ENCODE measurements at places on chromosomes 12 and 14. TPM values are rescaled to one million over a fixed set of nuclear protein-coding genes. Genes with fewer than 3 reads are reported as not detected.

GRCh38 chr14:82146846-82147245, 613.2 kb upstream of the SEL1L start:
- no peak overlapping the region for H3K4me3 ChIP-seq
- no peaks in the 10 kb centered on the region for H3K27me3 ChIP-seq
- H3K4me1 ChIP-seq, result no peaks in the 10 kb centered on the region

DNA sequence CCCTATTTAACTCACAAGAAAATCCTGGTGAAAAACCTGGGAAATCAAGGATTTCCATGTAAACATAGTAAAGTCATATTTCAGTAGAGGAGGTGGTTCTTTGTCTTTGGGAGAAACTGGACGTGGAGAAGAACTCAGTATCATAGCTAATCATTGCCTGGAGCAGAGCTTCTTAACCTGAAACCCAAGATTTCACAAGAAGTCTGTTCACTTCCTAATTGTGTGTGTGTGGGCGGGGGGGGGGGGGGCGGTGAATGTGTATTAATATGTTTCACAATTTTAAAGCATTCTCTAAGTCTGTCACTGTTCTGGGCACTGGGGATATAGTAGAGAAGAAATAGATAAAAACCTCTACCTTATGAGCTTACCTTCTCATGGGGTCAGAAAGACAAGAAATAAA, 96.7 kb upstream of the PPP4R3A start:
- H3K27me3 ChIP-seq, result no peaks in the 10 kb centered on the region
- no peak overlapping the region for H3K4me3 ChIP-seq
- H3K36me3 ChIP-seq, result no peaks in the 10 kb centered on the region
- DNase-seq, result no peak

DNA sequence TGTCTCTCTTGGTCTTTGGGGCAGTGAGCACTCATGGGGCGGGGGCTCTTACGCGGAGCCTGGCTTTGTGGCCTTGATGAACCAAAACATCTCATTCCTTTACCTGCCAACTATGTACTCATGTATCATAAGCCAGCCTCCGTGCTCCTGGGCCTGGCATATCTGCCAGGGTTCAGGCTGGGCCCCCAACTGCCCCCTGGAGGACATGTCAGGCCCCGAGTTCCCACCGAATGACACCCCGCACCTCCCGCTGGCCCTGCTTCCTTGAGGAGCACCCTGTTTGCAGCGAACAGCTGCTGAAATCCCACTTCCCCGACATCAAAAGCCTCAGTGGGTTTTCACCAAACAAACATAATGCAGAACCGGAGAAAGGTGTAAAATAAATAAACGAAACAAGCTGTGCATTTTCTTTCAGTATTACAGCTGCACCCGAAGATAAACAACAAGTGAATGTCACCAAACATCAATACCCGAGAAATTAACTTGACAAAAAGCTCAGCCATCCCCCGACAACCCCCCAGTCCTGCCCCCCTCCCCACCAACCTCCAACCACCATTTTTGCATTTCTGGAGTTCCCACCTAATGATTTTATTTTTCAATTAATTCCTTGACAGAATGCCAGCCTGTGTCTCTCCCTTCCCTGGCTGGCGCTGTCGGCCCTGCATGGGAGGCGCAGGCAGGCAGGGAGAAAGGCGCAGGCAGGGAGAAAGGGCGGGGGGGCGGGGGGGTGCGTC, 139.2 kb downstream of the RBM19 start:
- no peaks in the 10 kb centered on the region for H3K27me3 ChIP-seq
- no peaks in the 10 kb centered on the region for H3K36me3 ChIP-seq
- no peaks in the 10 kb centered on the region for H3K4me1 ChIP-seq
- no peak overlapping the region for H3K4me3 ChIP-seq
- DNase-seq, result no peak

- H3K4me1 ChIP-seq, result no peaks in the 10 kb centered on the region
- H3K36me3 ChIP-seq, result no peaks in the 10 kb centered on the region
- H3K27ac ChIP-seq, result no peak overlapping the region
- no peaks in the 10 kb centered on the region for H3K27me3 ChIP-seq
- no peak overlapping the region for H3K4me3 ChIP-seq
These were observed 96.2 kb downstream of the SEC23A start for GRCh38 chr14:39006721-39007410.

- no peaks in the 10 kb centered on the region for H3K4me1 ChIP-seq
- no peak for DNase-seq
- H3K4me3 ChIP-seq, result no peak overlapping the region
- H3K36me3 ChIP-seq, result no peaks in the 10 kb centered on the region
These were observed 47.6 kb downstream of the MYBPC1 start for GRCh38 chr12:101642115-101643067.

- no peaks in the 10 kb centered on the region for H3K27me3 ChIP-seq
- no peaks in the 10 kb centered on the region for H3K36me3 ChIP-seq
- no peak for DNase-seq
These were observed 404.7 kb downstream of the DAD1 start for GRCh38 chr14:22184157-22184829.

IAPP gene
- not detected for total RNA-seq

- no peak overlapping the region for H3K4me3 ChIP-seq
- peaks cover 2% of the 10 kb centered on the region for H3K4me1 ChIP-seq
- H3K27me3 ChIP-seq, result no peaks in the 10 kb centered on the region
- H3K27ac ChIP-seq, result no peak overlapping the region
These were observed 30.9 kb downstream of the NT5DC3 start for GRCh38 chr12:103810111-103810510.

STAB2 gene
- 0.45 TPM for total RNA-seq

ARL1 gene
- 93.4 TPM for total RNA-seq

DNA sequence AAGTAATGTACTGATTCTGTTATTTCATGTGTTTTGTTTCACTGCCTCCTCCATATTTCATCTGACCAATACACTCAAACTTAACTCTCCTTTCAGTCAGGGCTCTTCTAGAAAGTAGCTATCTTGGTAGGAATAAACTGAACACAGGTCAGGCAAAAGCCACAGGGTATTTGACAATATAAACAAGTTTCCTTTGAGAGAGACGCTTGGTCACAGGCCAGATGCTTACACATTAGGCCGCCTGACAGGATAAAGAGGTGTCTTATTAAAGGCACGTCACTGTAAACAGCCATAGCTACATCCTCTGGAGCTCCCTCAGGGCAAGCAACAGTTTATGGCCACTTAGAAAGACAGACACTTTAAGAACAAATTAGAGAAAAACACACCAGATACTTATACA, 607.5 kb downstream of the SLC6A15 start:
- no peak for DNase-seq
- H3K27ac ChIP-seq, result no peak overlapping the region
- H3K4me1 ChIP-seq, result no peaks in the 10 kb centered on the region

- no peak overlapping the region for H3K4me3 ChIP-seq
- no peak for DNase-seq
- no peak overlapping the region for H3K27ac ChIP-seq
- H3K27me3 ChIP-seq, result no peaks in the 10 kb centered on the region
These were observed 10.3 kb upstream of the ITPR2 start for GRCh38 chr12:26843311-26843710.

PLEK2 gene
- 1.9 TPM for total RNA-seq

DNA sequence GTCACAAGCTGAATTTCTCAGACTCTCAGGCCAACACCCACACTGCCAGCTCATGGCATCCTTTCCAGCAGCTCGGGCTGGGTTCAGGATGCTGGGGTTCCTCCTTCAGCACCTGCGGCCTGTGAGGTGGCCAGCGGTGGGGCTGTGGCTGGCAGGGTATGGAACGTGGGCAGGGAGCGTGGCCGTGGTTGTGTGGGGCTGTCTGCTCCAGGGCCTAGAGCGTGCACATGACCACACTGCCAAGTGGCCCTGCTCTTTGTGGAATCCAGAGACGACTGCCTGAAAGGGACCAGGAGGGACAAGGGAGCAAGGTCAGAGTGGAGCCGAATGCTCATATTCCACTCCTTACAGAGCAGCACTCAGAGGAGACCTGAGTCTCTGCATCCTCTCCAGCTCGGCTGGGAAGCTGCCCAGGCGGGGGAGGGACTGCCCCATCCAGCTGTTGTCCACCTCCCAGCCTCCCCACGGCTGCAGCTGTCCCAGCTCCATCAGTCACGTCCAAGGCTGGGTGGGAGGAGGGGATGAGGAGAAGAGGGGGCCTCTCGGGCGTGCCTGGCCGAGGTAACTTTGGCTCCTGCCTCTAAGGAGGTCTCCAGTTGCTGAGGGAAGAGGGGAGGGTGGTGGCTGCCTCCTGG, 71.3 kb downstream of the TSPAN9 start:
- H3K27me3 ChIP-seq, result no peaks in the 10 kb centered on the region
- H3K4me1 ChIP-seq, result no peaks in the 10 kb centered on the region
- no peaks in the 10 kb centered on the region for H3K36me3 ChIP-seq

DNA sequence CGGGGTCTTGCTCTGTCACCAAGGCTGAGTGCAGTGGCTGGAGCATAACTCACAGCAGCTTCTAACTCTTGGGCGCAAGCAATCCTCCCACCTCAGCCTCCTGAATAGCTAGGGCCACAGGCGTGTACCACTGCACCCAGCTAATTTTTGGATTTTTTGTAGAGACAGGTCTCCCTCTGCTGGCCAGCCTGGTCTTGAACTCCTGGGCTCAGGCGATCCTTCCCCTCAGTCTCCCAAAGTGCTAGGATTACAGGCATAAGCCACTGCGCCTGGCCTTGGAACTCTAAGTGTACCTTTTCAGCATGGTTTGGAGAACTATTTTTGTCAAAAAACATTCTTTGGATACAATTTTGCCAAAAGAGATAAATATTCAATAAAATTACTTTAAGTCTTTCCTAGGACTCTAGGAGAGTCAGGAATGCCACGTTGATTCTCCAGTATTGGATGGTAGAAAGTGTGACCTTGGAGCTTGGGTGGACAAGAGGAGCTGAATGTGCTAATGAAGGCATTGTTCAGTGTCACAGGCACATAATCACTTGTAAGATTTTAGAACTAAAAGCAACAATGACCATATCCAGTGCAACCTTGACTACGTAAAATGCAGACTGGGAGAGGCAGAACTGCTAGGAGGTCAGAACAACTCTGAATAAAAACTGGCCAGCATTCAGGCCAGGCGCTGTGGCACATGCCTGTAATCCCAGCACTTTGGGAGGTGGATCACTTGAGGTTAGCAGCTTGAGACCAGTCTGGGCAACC, 2.8 kb downstream of the SRSF9 start:
- no peak overlapping the region for H3K27ac ChIP-seq
- H3K27me3 ChIP-seq, result no peaks in the 10 kb centered on the region
- no peak overlapping the region for H3K4me3 ChIP-seq
- H3K4me1 ChIP-seq, result no peaks in the 10 kb centered on the region
- no peak for DNase-seq
- peaks cover 8% of the 10 kb centered on the region for H3K36me3 ChIP-seq

TPPP2 gene
- not detected for total RNA-seq

ANKS1B gene
- 37.0 TPM for total RNA-seq

GRCh38 chr14:52602131-52602530, 49.5 kb downstream of the GPR137C start:
- H3K27ac ChIP-seq, result no peak overlapping the region
- H3K27me3 ChIP-seq, result no peaks in the 10 kb centered on the region
- no peaks in the 10 kb centered on the region for H3K4me1 ChIP-seq

- H3K27me3 ChIP-seq, result no peaks in the 10 kb centered on the region
- no peaks in the 10 kb centered on the region for H3K4me1 ChIP-seq
- no peak overlapping the region for H3K27ac ChIP-seq
- no peak overlapping the region for H3K4me3 ChIP-seq
- H3K36me3 ChIP-seq, result no peaks in the 10 kb centered on the region
These were observed 134.0 kb upstream of the CPSF6 start for GRCh38 chr12:69105101-69105962.

DNA sequence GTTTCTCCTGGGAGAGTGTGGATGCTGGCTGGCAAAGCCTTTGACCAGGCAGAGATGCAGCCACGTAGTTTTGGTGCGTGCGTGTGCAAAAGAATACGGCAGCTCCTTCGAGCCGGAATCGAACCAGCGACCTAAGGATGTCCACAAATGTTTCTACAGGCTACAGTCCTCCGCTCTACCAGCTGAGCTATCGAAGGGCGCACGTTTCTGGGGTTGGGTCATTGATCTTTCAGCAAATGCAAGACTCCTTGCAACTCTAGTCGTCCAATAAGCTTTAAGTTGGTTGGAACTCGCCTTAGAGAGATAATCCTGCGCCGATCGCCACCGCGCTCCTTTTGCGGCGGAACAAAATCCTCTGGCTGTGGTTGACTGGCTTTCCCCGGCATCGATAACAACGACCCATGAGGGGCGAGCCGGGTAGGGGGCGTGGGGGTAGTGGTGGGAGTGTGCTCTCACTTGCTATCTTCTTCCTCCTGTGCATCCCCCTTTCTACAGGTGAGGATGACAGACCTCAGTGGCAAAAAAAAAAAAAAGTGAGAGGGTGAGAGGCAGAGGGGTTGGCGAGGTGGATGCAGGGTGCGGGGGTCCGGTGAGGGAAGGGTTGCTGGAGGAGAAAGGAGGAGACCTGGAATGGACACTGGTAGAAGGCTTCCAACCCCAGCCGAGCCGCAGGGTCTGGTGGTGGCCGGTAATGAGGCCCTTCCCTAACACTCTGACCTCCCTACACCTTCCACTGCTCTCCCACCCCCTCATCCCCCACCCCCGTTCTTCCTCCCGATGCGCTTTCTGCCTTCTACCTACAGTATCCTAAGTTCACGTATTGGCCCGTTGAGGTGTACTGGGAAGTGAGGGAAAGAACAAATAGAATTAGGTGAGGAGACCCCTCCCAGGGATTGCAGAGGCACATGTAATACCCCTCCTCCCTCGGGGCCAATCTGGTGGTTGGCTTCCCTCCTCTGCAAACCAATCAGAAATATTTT, 11.8 kb upstream of the OR6S1 start:
- H3K4me1 ChIP-seq, result no peaks in the 10 kb centered on the region
- H3K4me3 ChIP-seq, result no peak overlapping the region
- no peak for DNase-seq
- peaks cover 6% of the 10 kb centered on the region for H3K27me3 ChIP-seq

ESRRB gene
- total RNA-seq, result 0.52 TPM

HOXC4 gene
- total RNA-seq, result 18.4 TPM

- no peak overlapping the region for H3K27ac ChIP-seq
- no peaks in the 10 kb centered on the region for H3K27me3 ChIP-seq
- H3K36me3 ChIP-seq, result no peaks in the 10 kb centered on the region
- no peak overlapping the region for H3K4me3 ChIP-seq
- no peaks in the 10 kb centered on the region for H3K4me1 ChIP-seq
These were observed 18.9 kb upstream of the CD27 start for GRCh38 chr12:6425590-6426531.

DNA sequence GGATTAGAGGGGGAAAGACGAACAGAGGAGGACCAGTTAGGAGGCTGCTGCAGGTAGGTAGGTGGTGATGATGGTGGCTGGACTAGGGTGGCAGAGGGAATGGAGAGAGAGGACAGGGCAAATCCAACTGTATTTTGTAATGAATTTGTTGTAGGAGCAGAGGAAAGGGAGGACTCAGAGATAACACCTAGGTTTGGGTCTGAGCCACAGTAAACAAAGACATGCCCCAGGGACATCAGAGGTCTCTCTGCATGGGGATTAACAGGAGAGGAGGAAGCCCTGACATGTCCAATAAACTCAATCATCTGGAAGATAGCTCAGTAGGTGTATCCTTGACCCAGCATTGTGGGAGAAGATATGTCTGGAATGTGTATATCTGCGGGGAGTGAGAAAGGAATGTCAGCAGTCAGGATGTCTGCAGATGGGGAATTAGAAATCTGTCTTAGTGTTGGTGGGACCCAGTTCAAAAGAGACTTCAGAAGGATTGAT, 4.7 kb upstream of the SLC48A1 start:
- no peak for DNase-seq
- H3K36me3 ChIP-seq, result no peaks in the 10 kb centered on the region
- H3K4me1 ChIP-seq, result no peaks in the 10 kb centered on the region
- H3K27me3 ChIP-seq, result no peaks in the 10 kb centered on the region

KRT82 gene
- total RNA-seq, result not detected

Measured in aorta (tissue), 5 donors.